EH (cell line): ENCODE measurements at places on chromosomes 4 and X.
A peak's percentile ranks its signal among the peaks of the same experiment; 100 is the strongest.

DNA sequence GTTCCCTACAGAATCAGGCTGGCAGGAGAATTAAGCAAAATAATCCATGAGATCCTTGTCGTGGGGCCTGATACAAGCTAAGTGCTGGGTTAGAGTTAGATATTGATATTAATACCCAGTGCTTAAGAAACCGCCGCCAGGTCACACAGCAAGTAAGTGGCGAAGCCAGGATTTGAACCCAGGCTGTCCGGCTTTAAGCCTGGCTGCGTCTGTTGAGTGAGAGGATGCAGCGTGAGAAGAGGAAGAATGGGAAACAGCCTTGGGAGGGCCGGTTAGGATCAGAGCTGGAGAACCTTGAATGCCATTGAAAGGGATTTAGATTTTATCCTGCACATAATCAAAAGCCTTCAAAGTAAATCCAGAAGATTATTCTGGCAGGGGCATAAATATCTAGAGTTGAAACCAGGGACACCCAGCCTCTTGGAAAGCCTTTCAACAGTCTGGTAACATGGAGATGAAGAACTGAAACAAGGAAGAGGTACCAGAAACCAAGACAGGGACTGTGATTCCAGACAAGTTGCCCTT, 64.8 kb upstream of the HELT start:
- DNase-seq: no peak

DNA sequence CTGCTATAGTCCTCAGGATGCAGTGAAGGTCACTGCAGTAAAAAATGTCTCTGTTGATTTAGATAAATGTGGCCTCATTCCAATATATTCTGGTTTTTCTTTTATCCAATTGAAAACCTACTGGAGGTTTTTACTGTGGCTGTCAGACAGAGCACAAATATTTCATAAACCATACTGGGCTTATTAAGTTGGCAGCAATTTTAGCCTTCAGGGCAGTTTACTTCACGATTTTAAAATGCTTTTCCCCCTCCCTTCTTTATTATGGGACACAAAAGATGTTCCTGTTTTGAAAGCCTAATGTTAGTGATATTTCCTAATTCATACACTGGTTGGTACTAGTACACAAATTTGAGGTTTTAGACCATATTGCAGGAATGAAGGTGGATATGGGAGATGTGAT, 939.4 kb downstream of the C4orf33 start:
- DNase-seq: no peak

GRCh38 chr4:151092488-151092887, 6.9 kb upstream of the RPS3A start:
- DNase-seq: no peak

DNA sequence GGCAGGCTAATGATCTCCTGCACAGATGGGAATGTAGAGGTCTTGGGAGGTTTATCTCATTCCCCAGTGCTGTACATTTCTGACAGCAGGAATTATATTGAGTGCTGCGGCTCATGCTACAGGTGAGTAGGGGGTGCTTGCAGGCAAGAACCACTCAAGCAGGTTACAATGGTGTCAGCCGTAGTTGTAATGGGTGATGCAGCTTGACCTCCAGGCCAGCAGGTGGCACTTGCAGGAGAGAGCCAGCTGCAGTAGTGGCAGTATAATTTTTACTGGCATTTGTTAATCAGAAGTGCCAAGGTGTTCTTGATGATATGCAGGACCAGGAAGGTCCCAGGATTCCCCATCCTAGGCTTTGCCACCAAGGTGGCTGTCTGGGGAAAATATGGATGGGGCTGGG, 759.6 kb upstream of the NDST4 start:
- no peak for DNase-seq

DNA sequence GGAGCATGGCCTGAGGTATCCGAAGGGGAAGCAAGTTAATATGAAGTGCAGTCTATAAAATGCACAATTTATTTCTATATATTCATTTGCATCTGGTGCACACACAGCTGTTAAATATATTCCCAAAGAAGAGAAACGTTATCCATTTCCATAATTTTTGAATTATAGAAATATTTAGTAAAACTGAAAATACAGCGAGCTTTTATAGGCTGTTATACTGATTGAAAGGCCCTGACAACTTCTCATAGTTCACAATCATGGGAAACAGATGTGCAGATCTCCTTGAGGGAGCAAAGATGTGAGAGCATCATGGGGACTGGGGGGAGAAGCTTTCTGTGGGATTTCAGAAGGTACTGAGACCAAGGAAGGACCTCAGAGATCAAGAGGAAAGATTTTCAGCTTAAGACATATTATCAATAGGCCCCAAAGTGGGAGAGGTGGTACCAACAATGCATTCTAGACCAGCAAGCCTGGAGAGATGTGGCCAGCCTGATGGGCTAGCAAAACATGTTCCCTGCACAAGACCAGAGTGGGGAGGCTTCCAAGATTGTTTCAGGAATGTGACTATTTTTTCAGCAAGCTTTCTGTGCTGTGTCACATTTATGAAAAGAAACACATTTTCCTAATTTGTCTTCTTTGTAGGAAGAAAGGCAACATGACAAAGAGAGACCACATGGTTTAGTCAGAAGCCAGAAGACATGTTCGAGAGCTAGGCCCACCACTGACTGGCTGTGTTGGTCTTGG, 256.0 kb upstream of the SFRP2 start:
- DNase-seq: peak; percentile 34

- DNase-seq: peak; percentile 51
Measured at GRCh38 chr4:168019019-168019651, 73.2 kb upstream of the ANXA10 start.

GRCh38 chr4:30717208-30718020, 2.8 kb upstream of the PCDH7 start:
- peak; percentile 61 for DNase-seq

DNA sequence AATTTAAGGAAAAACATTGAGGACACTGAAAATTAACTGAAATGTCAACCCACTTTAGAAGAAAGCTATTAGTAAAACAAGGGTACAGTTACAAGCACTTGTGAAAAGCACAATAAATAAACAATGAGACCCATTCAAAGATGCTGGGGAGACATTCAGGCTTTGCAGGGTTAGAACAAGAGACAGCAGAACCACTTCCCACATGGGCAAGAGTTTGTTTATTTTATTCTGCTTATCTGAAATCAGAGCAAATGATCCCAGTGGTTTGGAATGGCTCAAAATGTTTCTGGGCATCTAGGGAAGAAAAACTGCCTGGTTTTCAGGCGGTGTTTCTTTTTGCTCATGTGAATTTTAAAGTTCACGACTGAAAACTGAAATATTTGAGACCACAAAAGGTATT, 42.4 kb downstream of the PPP3CA start:
- peak; percentile 80 for DNase-seq

DNA sequence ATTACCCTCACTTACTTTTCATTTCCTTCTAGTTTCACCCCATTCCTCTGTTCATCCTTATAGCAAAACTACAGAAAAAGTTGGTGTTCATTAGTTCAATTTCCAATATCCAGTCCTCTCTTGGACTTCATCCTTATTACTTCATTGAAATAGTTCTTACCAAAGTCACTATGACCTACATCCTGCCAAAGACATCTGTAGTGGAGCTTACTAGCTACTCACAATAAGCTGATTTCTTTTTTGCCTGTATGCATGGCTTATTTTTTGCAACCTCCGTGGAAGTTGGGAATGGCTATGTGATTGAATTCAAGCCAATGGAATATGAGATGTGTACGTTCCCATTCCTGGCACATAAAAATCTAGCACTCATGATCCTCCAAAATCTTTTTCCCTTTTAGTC, 4.6 kb upstream of the CDKL2 start:
- DNase-seq: peak; percentile 39

GRCh38 chrX:90040807-90041206, 119.1 kb downstream of the TGIF2LX start:
- no peak for DNase-seq

DNA sequence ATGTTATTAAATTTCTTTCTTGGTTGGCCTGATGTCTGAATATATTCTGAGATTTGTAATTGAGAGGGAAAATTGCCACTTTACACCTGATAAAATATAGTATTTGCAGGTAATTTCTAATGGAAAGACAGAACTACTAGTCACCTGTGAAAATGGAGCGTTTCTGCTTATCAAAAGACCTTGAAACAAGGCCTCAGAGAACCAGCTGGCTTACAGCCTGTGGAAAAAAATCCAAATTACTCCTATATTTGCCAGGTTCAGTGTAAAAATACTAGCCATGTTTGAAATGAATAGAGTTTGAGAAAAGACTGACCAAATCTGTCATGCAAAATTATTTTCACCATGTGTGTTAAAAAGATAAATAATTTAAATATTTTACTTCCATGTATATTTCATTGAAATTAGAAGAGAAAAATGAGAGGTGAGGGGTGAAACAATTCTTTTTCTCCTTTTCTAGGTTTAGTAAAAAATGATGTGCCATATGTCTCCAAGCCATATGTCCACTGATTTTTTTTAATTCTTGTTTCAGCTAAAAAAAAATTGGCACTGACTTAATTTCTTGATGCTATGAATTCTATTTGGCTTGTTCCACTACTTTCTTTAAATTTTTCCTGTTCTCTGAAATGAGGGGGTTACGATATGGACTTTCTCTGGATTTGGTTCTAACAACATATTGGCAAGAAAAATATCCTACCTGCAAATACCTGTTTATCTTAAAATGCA, 464.9 kb downstream of the GRXCR1 start:
- DNase-seq: no peak

DNA sequence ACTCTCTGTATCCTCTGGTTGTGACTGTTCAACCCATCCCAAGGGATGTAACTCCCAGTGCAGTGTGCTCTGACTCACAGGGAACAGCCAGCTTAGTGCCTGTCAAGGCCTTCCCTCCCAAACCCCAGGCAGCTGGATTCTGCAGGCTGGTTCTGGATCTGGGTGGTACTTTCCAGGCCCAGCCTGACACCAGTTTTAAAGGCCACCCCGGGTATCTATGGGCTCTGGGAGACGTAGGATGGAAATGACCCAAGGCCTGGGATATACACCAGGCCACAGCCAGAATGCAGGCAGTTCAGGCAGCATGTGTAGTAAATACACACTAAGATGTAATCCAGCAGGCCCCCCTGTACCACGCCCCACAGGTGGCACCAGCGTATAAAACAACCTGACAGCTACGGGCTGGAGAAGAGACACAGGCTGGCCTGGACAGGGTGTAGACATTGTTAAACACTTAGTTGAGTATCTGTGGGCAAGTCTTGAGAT, 64.2 kb downstream of the SPINK2 start:
- DNase-seq: peak; percentile 79

- DNase-seq: no peak
Measured at GRCh38 chr4:164621886-164622521, 131.9 kb upstream of the SMIM31 start.

DNA sequence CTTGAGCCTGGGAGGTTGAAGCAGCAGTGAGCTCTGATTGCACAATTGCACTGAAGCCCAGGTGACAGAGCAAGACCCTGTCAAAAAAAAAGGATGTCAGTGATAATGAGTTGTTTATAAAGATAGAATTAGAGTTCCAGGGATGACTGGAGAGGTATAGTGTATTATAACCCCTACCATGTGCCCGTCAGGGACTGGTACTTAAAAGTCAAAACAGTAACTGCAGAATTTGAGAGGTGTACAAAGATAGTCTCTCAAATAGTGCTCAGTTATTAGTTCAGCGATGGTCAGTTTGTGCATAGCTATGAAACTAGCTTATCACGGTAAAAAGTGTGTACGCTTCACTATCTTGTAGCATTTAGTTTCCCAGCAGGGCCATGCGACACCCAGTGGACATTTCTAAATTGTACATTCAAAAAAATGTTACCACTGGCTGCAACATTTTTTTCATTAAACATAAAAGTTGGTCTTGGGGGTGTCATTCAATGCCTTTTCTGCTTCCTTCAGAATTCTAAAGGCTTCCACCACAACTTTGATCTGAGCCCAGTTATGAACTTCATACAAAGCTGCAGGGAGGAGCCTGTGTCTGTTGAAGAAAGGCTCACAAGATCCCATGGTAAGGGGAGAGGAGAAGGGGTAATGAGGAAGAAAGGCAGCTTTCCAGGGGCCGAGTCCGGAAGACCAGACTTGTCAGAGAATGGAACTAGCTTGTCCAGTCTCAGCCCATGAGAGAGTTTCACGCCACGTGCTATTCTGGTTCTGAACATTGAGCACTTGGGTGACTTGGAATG, 9.2 kb upstream of the GYG2 start:
- peak; percentile 39 for DNase-seq

DNA sequence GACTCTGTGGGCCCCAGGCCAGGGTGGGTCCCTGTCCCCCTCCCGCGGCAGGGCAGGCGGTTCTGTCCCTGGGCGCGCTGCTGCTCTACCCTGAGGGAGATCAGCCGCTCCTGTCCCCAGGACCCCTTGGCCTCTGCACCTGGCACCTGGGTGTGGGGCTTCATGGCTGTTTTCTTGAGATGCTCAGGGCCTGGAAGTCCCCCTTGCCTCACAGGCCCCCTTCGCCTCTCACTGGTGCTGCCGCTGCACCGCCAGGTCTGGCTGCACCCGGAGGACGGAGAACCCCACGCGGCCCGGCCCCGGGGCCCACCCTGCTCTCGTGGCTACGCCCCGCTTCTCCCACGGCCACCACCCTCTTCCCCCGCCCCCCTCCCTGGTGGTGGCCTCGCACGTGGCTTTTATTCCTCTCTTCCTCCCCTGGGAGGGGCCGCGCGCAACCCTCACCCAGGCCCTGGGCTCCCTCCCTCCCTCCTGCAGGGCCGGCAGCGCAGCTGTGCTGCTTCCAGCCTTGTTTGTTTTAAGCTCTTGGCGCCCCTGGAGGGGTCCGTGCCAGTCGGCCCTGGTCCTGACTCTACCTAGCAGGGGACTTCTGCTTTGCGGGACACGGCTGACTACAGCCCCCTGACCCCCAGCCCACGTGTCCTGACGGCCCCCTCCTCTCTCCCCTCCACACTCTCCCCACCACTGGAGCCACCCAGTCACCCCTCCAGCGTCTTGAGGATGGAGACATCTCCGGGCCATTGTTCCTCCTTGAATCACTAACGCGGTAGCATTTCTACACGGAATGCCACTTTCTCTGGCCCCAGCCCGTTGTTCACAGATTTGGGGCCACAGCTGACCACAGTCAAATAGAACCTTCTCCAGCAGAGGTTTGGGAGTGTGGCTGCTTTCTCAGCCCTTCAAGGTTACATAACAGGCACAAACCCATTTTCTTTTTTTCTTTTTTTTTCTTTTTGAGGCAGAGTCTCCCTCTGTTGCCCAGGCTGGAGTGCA, 20.6 kb upstream of the CLDN24 start:
- DNase-seq: no peak

- no peak for DNase-seq
Measured at GRCh38 chr4:187317799-187318198, 594.1 kb upstream of the FAT1 start.

GRCh38 chr4:24527371-24527770, 57.0 kb downstream of the DHX15 start:
- DNase-seq: peak; percentile 41

- DNase-seq: no peak
Measured at GRCh38 chrX:2548711-2549423, 48.1 kb upstream of the DHRSX start.

GRCh38 chrX:10280071-10280470, 123.3 kb downstream of the CLCN4 start:
- DNase-seq: no peak

- DNase-seq: no peak
Measured at GRCh38 chr4:9894644-9895332, 113.4 kb downstream of the DRD5 start.

DNA sequence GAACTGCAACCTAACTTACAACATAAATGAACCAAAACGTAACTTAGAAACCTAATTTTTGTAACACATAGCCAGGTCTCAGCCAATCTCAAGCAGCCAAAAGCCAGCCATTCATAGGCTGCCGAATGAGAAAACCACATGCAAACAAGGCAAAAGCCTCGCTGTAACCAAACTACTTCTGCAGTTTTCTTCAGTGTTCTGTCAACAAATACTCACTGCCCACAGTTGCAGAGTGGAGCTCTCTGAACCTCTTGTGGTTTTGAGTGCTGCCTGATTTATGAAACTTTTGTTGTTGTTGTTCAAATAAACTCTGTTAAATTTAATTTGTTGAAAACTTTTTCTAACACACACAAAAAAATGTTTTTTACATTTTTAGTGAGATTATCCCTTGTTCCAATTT, 251.2 kb downstream of the PAPSS1 start:
- DNase-seq: no peak
